ENCODE measurements at places on chromosomes 4 and X.

GRCh38 chrX:113747274-113747973 is 836.5 kb upstream of the HTR2C start:
- DNase-seq: no peak

GRCh38 chrX:13170966-13171558 is 126.6 kb upstream of the FAM9C start:
- no peak for DNase-seq

- DNase-seq: no peak
Observed at GRCh38 chr4:36757580-36758311, 476.3 kb downstream of the DTHD1 start.

DNA sequence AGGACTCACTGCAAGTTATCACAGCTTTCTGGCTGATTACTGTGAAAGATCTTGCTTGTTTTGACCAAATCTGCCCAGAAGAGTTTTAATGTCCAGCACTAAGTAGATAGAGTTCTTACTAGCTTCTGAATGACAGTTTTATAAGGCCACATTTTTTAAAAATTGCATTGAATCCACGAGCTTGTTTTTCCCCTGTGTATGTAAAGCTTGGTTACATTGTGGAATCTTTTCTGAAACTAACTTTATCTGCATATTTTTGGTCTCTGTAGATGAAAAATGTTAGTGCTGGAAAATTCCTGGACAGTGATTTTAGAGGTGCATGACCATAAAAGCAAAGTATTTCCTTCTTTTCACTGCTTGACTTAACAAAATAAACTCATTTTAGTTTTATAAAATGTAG is 650.3 kb upstream of the FAM241A start:
- DNase-seq: no peak

- DNase-seq: no peak
Observed at GRCh38 chr4:62454535-62454934, 1254.4 kb downstream of the ADGRL3 start.

- DNase-seq: no peak
Observed at GRCh38 chr4:139593091-139593564, 37.1 kb upstream of the SETD7 start.
